ENCODE measurements at places on chromosomes 5 and 9.

DNA sequence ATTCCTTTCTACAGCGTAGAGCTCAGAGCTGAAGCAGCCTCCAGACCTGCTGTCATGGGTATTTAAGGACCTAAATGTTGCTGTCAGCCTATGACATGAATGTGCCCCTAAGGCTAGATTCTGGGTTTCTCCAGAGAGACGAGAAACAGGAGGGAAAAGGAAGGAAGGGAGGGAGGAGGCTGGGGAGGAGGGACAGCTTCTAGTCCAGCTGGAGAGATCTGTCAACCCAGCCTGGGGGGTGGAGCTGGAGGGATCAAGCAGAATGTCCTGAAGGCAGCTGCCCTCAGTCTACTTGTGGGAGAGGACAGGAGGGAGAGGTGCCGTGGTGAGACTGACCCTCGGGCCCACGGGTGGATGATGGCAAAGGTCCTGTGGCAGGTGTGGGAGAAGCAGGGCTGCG lies 1.1 kb upstream of the DBH start:
- no peak for DNase-seq

DNA sequence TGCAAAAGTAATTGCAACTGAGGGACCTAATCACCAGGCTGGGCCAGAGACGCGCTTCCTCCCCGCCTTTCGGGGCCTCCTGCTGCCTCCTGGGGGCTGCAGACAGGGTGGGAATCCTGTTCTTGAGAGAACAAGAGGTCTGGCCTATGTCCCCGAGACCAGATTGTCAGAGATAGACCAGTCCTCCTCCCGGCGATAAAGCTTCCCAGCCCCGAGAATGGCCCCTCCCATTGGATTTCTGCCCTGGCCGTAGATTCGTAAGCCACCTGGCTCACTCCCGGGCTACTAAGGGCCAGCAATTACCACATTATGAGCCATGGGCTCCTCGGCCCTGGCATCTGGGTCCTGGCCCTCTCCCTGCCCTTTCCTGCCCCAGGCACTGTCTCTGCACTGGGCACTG lies 70.4 kb downstream of the HRH2 start:
- no peak for DNase-seq

DNA sequence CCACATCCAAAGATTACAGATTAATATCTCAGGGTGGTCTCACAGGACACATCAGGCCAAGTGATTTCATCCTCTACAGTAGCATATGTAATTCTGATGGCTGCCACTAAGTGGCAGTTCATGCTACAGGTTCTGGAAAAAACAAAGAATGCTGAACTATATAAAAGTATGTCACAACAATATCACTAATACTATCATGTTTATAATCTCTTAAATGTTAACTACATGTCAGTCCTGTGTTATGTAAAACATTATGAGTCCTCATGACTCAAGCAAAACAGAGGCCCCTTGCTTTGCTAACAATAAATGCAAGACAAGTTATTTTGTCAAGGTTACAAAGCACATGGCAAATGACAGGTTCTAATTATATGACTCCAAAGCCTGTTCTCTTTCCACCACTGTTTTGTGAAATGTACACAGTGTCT lies 233.2 kb downstream of the FBXL17 start:
- peak; percentile 0 for DNase-seq

GRCh38 chr9:36788534-36788933 lies 215.8 kb downstream of the MELK start:
- no peak for DNase-seq

- DNase-seq, result no peak
These were observed 26.1 kb downstream of the SMIM32 start for GRCh38 chr5:136166909-136167308.

- no peak for DNase-seq
These were observed 9.8 kb upstream of the TLX3 start for GRCh38 chr5:171299228-171299627.

- no peak for DNase-seq
These were observed 49.0 kb downstream of the CDO1 start for GRCh38 chr5:115767424-115767823.

GRCh38 chr5:127757576-127757975 lies 54.4 kb downstream of the CCDC192 start:
- no peak for DNase-seq

All from NCI-H1092 (cell line).